D341Med (cell line): ENCODE measurements at places on chromosomes 1 and 21.

- DNase-seq = no peak
Measured at GRCh38 chr1:91720044-91720443, 165.9 kb downstream of the TGFBR3 start.

DNA sequence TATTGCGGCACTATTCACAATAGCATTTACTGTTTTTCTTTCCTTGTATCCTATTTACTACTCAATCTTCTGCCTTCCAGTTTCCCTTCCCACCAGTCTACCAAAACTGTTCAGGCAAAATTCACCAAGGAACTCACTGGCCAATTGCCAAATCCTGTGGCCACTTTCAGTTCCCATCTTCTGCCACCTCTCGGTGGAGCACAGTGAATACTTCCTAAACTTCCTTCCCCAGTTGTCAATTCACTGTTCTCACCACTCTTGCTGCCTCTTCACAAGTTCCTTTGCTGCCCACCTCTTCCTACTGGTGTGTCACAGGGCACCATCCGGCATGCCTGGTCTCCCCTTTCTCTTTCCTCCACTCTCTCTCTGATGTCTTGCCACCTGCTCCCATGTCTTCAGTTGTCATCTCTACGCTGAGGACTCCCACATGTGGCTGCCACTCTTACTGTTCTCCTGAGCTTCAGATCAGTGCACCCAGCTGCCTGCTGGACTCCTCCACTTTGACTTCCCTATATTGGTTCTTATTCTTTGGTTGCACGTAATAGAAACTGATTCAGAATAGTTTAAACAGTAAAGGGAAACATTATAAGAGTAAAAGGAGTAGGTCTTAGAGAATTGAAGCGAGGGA lies 114.4 kb downstream of the PIK3R3 start:
- no peak for DNase-seq

- no peak for DNase-seq
Measured at GRCh38 chr1:81666586-81666985, 134.1 kb upstream of the ADGRL2 start.

GRCh38 chr1:145962157-145963102 lies 1.9 kb downstream of the ANKRD34A start:
- DNase-seq = no peak

GRCh38 chr1:241101622-241102021 lies 255.4 kb downstream of the RGS7 start:
- peak; percentile 76 for DNase-seq

- no peak for DNase-seq
Measured at GRCh38 chr21:43361493-43362296, 65.2 kb downstream of the SIK1 start.

GRCh38 chr1:210741564-210741963 lies 392.4 kb downstream of the KCNH1 start:
- no peak for DNase-seq

DNA sequence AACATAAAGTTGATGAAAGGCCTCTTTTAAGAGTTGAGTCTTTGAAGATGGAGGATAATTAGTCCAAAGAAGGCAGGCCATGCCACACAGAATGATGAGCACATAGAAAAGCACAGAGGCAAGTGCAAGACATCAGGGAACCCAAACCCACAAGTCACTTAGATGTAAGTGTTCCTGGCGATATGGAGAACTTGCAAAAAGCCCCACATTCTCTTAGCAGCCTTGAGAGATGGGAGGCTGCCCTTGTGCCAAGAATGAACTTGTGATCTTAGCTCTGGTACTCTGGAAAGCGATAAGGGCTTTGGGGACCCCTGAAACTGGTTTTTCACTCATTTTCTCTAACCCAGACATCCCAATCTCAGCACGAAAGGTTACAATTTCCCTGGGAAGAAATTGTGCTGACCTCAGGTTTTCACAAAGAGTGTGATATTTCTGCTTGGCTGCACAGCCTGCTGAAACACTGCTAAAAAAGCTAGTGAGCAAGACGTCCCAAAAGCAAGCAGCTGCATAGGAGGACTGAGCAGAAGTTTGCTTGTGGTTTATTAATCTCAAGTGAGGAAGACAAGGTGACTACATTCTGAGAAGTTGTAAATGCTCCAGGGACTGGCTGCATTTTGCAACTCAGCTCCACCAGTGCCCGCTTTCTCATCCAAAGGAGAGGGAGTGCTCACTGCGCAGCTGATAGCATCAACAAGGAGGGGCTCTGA lies 496.9 kb upstream of the CAMK1G start:
- DNase-seq = no peak

GRCh38 chr1:177174921-177175634 lies 4.3 kb downstream of the BRINP2 start:
- DNase-seq = no peak

GRCh38 chr1:72281637-72282270 lies 585 bp downstream of the NEGR1 start:
- DNase-seq = peak; percentile 18

DNA sequence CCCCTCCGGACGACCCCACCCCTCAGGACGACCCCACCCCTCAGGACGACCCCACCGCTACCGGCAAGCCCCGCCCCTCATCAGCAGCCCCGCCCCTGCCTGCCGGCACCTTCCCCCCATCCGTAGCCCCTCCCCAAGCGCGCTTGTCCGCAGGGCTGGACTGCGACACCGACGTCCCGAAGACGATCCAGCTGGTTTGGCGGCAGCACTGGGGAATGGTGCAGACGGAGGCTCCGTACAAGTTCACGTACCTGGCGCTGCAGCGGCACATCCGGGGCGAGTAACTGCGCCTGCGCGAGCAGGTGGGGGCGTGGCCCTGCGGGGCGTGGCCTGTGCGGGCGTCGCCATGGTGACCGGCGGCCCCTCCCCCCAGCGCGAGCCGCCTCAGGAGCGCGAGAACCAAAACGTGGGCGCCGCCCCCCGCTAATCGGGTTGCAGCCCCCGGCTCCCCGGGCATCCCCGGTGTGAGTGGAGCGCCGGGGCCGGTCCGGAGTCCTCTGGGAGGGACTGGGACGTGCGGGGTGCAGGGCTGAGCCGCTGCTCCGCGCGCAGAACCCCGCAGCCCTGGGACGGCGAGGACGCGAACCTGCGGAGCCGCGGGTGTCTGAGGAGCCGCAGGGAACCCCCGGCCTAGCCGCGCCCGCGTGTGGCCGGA lies 4.9 kb downstream of the RNF223 start:
- DNase-seq = peak; percentile 95

DNA sequence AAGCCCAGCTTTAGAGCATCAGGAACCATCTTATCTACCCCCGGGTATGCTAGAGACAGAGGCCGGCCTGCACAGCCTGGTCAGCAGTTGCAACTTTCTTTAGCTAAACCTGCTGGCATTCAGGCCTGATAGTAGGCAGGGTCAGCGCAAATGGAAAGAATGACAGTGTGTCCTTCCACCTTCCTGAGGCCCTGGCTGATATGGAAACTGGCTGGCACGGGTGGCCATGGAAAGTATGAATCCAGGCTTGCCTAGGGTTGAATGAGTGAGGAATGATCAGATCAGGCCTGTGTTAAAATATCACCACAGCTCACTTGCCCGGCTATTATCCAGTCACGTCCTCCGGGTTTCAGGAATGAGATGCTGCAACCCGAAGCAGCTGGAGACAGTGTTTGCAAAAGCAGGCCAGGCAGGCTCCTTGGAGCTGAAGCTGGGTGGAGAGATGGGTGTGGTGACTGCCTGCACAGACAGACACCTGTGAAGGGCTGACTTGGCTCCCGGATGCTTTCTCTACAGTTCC lies 34.7 kb downstream of the RCAN1 start:
- DNase-seq = no peak

DNA sequence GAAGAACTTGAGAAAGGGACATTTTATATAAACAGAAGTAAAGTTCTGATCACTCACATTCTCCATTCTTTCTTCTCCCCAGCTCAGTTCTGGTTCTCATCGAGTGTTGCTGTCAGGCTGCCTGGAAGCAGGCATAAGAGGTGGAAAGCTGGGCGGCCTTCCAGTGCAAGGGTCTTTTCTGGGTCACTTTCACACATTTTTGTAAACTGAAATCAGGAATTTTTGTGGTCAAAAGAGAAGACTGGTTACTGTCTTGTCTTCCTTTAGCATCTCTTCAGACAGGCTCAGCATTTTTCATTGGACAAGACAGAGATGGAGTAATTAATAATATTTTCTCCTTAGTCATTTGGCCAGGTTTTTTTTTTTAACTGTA lies 93.7 kb downstream of the CTH start:
- DNase-seq = peak; percentile 38

DNA sequence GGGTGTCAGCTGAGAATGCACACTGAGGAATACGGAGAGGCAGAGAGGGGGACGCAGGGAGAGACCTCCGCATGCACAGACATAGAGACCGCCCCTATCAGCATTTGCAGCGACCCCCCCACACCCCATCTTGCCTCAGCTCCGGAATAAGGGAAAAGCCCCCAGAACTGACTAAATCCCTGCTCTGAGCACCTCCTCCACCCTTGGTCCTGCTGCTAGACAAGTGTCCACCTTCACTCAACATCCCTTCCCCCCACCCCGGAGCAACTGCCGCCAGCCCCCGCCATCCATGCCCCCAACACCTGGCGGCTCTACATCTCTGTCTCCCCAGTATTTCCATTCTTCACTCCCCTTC lies 769 bp downstream of the SV2A start:
- no peak for DNase-seq

- DNase-seq = no peak
Measured at GRCh38 chr1:9628541-9629444, 22.7 kb upstream of the PIK3CD start.

- DNase-seq = no peak
Measured at GRCh38 chr21:25188677-25189079, 418.6 kb downstream of the MRPL39 start.

DNA sequence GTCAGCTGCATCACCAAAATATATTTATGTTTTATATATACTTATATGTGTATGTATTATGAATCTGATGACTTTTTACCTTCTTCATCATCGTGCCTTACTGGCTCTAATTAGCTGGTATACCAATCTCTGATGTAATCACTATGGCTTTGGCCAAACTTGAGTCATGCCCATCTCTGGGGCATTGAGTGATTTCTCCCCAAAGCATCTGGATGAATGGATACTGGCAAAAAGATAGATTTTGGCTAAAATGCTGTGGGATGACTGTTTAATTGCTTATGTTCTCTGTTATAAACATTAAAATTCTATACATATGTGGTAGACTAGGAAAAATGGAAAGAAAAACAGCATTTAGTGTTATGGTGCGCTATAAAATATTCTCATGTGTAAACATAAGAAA lies 19.6 kb downstream of the CDKN2C start:
- DNase-seq = no peak

- DNase-seq = no peak
Measured at GRCh38 chr1:21117597-21118001, 59.1 kb downstream of the EIF4G3 start.

GRCh38 chr1:216599851-216600250 lies 123.4 kb downstream of the ESRRG start:
- DNase-seq = no peak
